GM13976 (cell line): ENCODE measurements at places on chromosomes 6 and 20.

- no peak for DNase-seq
Measured at GRCh38 chr20:22977047-22977785, 57.9 kb upstream of the SSTR4 start.

GRCh38 chr6:56279331-56280080, 32.1 kb upstream of the COL21A1 start:
- no peak for DNase-seq

- no peak for DNase-seq
Measured at GRCh38 chr6:166989427-166990032, 9.7 kb upstream of the CEP43 start.

DNA sequence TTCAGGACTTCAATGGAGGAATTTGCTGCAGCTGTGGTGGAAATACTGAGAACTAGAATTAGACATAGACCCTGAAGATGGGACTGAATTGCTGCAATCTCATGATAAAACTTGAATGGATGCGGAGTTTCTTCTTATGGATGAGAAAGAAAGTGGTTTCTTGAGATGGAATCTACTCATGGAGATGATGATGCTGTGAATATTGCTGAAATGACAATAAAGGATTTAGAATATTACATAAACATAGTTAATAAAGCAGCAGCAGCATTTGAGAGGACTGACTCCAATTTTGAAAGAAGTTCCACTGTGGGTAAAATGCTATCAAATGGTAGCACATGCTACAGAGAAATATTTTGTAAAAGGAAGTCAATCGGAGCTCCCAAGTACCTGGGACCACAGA, 264.6 kb downstream of the UBE3D start:
- no peak for DNase-seq

GRCh38 chr20:11020712-11021111, 346.9 kb upstream of the JAG1 start:
- DNase-seq: no peak

- DNase-seq: no peak
Measured at GRCh38 chr6:154923199-154923869, 71.8 kb upstream of the TIAM2 start.

DNA sequence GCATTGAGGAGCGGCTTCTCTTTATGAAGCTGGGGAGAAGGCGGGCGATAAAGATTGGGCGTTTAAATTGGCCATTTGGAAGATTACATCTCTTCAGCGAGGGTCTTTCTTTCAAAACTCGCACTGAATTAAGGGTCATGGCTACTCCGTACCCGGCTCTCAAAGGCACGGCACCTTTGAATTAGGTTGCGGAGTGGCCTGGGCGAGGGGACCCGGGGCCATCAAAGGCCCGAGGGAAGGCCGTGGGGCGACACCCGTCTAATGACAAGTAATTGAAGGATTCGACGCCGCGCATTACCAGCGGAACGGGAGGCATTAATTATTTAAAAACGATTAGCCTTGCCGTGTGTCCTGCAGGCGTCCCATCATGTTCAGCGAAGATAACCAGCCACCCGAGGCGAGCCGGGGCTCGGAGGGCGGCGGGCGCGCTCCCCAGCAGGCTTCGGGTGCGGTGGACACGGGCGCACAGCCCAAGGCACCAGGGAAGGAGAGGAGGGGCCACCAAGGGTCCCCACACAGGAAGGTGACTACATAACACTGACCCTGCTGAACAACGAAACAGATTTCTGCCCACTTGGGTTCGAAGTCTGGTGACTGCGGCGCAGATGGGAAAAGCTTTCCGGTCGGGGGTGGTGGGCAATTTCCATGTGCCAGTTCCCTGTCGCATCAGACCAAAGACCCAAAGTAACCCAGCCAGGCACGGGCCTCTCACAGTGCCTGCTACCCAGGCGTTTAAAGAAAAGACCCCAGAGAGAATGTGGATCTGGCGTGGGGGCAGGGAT, 7.4 kb downstream of the FOXA2 start:
- no peak for DNase-seq

- no peak for DNase-seq
Measured at GRCh38 chr6:33714385-33715040, 3.0 kb upstream of the UQCC2 start.

DNA sequence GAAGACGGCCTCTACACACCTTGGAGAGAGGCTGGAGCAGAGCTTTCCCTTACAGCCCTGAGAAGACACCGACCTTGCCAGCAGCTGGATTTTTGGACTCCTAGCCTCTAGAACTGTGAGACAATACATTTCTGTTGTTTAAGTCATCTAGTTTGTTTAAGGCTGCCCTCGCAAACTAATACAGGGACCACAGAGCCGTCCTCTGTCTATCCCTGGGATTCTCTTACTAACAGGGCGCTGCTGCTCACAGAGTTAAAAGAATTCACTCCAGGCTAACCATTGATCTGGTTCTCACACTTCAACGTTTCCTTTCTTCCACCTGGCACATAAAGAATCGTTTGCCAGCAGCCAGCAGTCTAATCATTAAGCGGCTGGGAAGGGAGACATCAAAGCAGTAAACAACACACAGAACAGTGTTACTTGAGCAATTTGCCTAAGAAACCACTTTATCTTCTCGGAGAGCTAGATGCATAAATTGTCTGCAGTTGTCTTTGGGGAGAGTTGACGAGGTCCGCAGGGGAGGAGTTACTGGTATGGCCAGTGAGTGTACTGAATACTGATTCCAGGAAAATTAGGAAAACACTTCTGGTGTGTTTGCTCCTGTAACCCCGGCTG, 103.5 kb upstream of the AKAP12 start:
- DNase-seq: no peak

GRCh38 chr6:109105681-109106080, 10.4 kb downstream of the CEP57L1 start:
- DNase-seq: no peak

GRCh38 chr6:43733471-43734293, 36.3 kb upstream of the VEGFA start:
- DNase-seq: peak; percentile 74

- no peak for DNase-seq
Measured at GRCh38 chr6:127290391-127291265, 24.0 kb downstream of the RNF146 start.

DNA sequence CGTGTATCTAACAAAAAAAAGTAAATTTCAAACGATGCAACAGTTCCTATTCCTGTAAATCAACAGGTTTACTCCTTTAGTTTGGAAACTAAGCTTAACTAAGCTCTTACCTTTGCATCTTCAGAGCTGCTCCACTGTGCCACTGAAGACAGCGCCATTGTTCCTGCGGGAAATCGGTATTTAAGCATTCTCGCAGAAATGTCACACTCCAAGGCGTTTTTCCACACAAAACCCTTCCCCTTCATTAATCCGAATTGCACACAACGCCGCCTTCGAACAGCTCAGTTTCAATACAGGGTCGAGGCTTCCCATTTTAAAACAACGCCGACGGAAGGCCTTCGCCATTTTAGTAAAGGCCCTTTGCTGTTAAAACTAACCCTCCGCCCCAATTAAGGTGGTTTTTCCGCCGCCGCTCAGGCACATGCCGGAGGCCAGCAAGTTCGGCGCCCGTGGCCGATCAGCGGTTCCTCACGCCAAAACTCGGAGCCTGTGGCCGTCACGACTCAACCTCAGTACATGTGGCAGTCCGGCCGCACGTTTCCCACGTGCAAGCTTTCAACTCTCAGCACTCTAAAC, 35.4 kb upstream of the SYNCRIP start:
- no peak for DNase-seq

GRCh38 chr6:40280231-40280630, 306.9 kb downstream of the LRFN2 start:
- no peak for DNase-seq

GRCh38 chr6:128071212-128071611, 170.4 kb upstream of the THEMIS start:
- DNase-seq: no peak

- no peak for DNase-seq
Measured at GRCh38 chr6:163364641-163365040, 49.9 kb upstream of the QKI start.

DNA sequence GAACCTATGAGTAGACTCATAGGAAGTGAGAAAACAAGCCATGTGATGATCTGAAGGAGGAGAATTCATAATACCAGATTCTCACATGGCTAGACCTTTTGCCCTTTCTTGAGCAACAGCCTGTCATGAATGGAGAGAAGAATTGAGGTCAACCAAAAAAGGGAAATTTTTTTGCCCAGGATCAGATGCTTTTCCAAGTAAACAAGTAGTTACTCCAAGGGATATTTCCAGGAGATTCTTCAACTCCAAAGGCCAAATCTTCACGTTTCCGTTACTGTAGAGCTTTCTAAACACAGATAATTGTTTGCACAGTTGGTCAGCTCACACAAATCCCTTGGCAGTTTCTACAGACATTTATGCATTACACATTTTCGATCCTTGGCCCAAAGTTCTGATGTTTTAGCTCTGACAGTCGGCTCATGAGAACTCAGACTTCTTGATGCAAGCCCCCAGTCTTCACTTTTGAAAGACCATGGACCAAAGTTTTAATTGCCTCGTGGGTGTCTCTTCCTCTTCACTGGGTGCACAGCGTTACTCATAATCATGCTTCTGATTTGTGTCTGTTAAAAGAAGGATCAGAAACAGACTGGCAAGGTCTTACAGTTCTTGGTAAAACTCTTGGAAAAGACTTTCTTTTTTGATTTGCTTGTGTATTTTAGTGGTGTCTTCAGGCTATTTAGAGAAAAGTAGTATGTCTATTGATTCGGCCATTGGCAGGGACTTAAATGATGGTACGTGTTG, 115.0 kb downstream of the TSHZ2 start:
- DNase-seq: no peak

GRCh38 chr20:54028276-54029011, 42.0 kb downstream of the BCAS1 start:
- DNase-seq: no peak

GRCh38 chr6:122202576-122203137, 196.8 kb upstream of the HSF2 start:
- DNase-seq: no peak

- DNase-seq: no peak
Measured at GRCh38 chr6:11142296-11143027, 30.9 kb upstream of the ERVFRD-1 start.

DNA sequence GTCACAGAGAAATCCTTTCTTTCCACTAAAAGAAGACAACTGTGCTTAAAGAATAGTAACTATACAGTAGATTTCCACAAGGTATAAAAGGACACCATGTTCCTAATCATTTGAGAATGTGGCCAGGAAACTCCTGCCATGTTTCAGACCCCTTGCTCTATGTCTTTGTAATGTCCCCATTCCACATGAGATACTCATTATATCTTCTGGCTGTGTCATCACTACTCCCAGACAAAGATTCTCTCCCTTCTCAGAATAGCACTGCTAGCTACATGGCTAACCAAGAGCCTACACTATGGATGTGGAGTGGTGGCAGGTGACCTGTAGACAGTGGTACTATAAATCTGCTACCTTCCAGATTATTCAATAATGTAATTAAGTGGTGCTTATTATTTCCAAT, 218.1 kb upstream of the MCHR2 start:
- no peak for DNase-seq

DNA sequence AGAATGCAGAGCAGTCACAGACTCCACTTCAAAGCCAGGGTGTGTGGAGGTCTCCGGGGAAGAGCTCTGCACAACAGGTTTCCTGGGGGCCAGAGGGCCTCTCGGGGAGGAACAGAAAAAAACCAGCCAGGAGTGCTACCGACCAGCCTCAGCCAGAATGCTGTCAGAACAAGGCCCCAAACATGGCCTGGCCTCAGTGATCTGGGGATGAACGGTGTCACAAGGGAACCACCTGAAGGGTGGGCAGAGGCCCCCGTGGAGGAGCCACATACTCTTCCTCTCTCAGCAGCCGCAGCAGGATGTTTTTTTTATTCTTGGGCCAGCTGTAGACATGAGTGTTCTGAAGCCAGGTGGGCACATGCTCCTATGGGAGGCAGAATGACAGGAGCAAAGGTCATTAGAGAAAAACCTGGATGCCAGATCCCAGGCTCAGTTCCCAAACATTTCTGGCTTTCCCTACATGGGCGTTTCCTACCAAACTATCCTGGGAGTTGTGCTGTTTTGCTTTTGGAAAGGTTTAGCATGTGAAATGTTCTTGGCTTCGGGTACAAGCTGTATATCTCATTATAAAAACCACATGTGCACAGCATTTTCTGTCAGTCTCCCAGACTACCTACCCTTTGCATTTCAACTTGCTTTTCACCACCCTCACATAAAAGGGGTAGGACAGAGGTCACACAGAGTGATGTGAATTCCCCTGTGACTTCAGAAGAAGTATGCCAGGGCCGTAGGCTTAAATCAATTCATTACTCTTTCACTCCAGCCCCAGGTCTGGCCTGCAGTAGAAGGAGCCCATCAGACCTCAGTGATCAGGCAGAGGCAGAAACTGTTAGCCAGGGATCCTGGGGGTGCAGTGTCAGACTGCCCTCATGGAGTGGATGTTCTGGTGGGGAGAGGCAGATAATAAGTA, 46.2 kb downstream of the TRAF3IP2 start:
- no peak for DNase-seq

GRCh38 chr20:45848421-45848820, 8.8 kb downstream of the ACOT8 start:
- DNase-seq: no peak

- DNase-seq: no peak
Measured at GRCh38 chr6:98657764-98658163, 176.6 kb upstream of the POU3F2 start.

DNA sequence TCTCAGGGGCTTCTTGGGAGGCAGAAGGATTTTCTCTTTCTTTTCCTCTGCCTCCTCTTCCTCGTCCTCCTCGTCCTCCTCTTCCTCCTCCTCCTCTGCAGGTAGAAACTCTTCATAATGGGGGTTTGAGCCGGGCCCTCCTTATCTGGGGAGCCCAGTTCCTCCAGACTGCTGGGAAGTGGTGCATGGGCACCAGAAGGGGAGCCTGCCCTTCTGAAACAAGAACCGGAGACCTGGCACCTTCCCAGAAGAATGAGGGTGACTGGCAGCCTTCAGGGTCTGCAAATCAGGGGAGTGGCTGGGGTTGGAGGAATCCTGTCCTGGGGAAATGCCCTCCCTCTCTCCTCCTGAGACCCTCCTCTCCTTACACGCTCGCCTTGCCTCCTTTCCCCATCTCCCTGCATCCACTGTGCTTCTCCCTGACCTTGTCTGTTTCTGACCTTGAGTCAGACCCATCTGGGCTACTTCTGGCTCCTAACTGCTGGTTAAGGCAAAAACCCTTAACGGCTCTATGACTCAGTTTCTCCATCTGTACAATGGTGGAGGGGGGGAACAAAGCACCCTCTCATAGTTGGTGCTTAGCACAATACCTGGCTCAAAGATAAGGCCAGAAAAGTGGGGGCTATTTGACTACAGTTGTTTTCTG, 1.7 kb downstream of the TULP1 start:
- no peak for DNase-seq

DNA sequence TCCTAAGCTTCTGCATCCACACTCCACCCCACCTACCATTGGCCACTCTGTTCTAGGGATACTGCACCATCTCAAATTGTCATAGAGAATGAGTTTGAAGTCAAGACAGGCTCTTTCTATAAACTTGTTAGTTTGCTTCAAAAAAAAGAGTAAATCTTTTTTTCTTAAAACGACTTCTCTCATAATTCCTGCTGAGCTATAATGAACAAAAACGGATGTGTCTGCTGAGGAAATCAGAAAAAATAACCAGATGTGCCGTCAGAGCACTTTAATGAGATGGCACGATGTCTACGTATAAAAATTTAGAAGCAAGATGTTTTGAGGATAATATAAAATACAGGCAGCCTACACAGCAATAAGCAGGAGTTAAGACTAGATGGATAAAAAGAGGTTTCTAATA, 24.0 kb upstream of the DDO start:
- no peak for DNase-seq

- DNase-seq: no peak
Measured at GRCh38 chr6:23027281-23027680, 457.9 kb downstream of the HDGFL1 start.

GRCh38 chr6:149830731-149831307, 33.3 kb downstream of the LRP11 start:
- DNase-seq: no peak

- DNase-seq: no peak
Measured at GRCh38 chr6:115573861-115574260, 486.8 kb downstream of the FRK start.
